ENCODE measurements at places on chromosomes 3 and 15. TPM values are rescaled to one million over a fixed set of nuclear protein-coding genes. Genes with fewer than 3 reads are reported as not detected.

The U2SURP gene
- 90.1 TPM for total RNA-seq

The ACOX2 gene
- 10.2 TPM for total RNA-seq

The CSPG5 gene
- under 0.01 TPM for total RNA-seq

The FGF12 gene
- 0.22 TPM for total RNA-seq

The PYGO1 gene
- total RNA-seq, result 10.6 TPM

The A4GNT gene
- total RNA-seq, result not detected

The GABRB3 gene
- total RNA-seq, result 2.7 TPM

The SLC28A2 gene
- total RNA-seq, result not detected

The CIAO2A gene
- 79.6 TPM for total RNA-seq

The KCNMB2 gene
- 0.87 TPM for total RNA-seq

Data from uterine smooth muscle cell (primary cell).